ENCODE measurements at places on chromosomes 1 and 21.

DNA sequence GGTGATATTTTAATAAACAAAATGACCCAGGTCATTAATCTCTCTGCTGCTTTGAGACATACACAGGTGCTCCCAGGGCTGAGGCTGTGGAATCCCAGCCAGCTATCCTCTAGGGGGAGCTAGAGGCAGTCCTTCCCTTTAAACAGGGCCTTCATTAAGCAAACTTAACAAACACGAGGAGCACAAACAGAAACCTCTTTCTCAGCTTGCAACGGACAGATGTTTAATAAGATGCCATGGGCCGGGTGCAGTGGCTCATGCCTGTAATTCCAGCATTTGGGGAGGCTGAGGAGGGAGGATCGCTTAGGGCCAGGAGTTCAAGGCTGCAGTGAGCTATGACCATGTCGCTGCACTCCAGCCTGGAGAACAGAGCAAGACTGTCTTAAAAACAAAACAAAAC lies 106.7 kb downstream of the HIVEP3 start:
- H3K27ac ChIP-seq = no peak overlapping the region
- no peaks in the 10 kb centered on the region for H3K36me3 ChIP-seq
- no peak overlapping the region for H3K4me3 ChIP-seq
- peak; percentile 73 for DNase-seq

- H3K27ac ChIP-seq = no peak overlapping the region
- H3K4me1 ChIP-seq = no peaks in the 10 kb centered on the region
- H3K27me3 ChIP-seq = peaks cover 8% of the 10 kb centered on the region
- DNase-seq = no peak
- H3K36me3 ChIP-seq = no peaks in the 10 kb centered on the region
Observed at GRCh38 chr1:167453123-167453522, 65.2 kb downstream of the CD247 start.

DNA sequence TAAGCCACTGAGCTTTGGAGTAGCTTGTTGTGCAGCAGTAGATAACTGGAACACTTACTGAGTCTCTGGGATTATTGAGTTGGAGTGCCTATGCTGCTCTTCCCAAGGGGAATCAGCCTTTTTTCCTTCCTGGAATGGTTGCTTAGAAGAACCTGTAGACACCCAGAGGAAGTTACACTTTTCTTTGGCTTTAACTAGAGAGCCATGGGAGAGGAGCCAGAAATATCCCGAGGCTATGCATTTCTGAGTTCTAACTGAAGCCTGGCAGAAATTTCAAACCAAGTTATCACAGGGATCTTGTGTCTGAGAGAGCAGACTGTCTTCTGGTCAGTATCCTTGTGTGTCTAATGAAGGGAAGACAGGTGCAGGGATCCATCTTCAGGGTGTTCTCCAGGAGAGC lies 28.3 kb downstream of the LAMC1 start:
- no peak overlapping the region for H3K27ac ChIP-seq
- H3K4me1 ChIP-seq = no peaks in the 10 kb centered on the region
- H3K36me3 ChIP-seq = peaks cover 4% of the 10 kb centered on the region

- DNase-seq = no peak
- no peak overlapping the region for H3K4me3 ChIP-seq
- peaks cover 42% of the 10 kb centered on the region for H3K36me3 ChIP-seq
- no peaks in the 10 kb centered on the region for H3K27me3 ChIP-seq
- H3K4me1 ChIP-seq = no peaks in the 10 kb centered on the region
Observed at GRCh38 chr1:108140936-108141335, 59.2 kb downstream of the SLC25A24 start.
